ENCODE measurements at places on chromosomes 2 and 18. TPM values are rescaled to one million over a fixed set of nuclear protein-coding genes. Genes with fewer than 3 reads are reported as not detected.

GRCh38 chr2:218093879-218094278 lies 24.8 kb downstream of the RUFY4 start:
- no peak for DNase-seq

DNA sequence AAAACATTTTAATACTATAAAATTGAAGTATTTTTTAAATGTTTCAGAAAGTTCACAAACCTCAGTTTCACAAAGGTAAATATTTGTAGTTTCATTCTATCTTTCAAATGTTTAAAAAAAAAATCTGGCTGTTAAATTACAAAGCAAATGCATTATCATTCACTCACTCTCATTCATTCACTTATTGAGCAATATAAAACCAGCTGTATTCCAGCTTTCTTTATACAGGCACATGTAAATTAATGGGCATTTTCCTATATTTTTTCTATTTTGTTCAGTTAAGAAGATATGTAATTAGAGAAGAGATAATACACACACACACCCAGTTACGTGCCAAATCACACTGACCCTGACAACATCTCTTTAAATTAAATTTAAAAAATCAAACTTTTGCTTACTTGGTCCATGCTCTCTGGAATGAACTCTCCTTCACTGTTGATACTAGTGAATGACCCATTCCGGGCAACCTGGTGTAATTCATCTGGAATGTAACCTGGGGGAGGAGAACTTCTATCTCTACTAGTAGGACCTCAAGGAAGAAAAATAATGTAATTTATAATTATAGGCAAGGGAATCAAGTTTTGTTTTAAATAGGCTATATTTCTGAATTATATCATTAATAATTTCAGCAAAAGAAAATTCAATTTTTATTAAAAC lies 32.5 kb upstream of the ERCC3 start:
- no peak for DNase-seq

DNA sequence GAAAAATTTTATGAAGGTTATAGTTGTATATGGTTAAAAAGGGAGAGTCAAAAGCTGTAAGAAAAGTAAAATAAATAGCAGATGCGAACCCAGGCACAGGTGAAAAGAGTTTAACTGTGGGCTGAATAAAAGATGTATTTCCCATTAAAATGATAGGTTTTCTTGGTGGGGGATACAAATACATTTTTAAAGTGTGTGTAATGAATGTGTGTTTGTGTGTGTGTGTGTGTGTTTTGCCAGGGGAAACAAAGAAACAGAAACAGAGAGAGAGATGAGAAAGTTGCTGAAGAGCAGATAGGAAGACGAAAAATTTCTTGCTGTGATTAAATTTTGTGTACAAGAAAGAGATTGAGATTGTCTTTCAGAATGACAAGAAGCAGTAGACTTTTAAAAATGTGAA lies 12.1 kb downstream of the TFPI start:
- no peak for DNase-seq

DNA sequence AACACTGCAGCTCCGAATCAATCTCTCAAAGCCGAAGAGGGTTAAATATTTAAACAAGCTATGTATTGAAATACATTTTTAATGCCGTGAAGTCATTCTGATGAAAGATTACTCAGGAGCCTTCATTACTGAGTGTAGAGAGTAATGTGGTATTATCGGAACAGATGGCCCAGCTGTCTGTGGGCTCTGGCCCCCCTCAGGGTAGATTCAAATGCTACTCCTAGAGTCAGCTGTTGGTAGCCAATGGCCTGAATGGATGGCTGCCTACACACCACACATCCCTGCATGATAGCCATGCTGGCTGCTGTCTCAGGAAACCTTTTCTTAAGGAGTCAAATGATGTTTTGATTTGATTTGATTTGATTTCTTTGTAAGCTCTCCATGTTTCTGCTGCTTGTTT lies 732.3 kb upstream of the CELF4 start:
- no peak for DNase-seq

The IL1F10 gene
- total RNA-seq, result not detected

- no peak for DNase-seq
These were observed 51.6 kb downstream of the APOB start for GRCh38 chr2:20992201-20992711.

GRCh38 chr2:11558214-11558886 lies 24.5 kb downstream of the GREB1 start:
- no peak for DNase-seq

DNA sequence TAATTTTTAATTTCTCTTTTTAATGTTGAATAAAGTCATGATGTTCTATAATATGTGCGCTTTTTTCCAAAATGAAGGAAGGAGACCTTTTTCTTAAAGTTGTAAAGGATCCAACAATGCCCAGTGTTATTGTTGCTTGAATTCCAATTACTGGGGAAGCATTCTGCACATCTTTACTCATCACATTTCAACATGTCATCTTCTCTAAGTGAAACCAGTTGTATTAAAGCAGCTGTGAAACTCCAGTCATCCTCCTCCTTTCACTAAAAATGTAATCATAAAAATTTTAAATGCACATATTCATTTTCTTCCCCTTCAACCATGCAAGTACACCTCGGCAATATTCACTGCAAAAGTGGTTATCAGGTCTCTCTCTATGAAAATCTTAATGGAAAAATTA lies 722.7 kb downstream of the TSN start:
- DNase-seq, result no peak

The CROCC2 gene
- total RNA-seq, result not detected

DNA sequence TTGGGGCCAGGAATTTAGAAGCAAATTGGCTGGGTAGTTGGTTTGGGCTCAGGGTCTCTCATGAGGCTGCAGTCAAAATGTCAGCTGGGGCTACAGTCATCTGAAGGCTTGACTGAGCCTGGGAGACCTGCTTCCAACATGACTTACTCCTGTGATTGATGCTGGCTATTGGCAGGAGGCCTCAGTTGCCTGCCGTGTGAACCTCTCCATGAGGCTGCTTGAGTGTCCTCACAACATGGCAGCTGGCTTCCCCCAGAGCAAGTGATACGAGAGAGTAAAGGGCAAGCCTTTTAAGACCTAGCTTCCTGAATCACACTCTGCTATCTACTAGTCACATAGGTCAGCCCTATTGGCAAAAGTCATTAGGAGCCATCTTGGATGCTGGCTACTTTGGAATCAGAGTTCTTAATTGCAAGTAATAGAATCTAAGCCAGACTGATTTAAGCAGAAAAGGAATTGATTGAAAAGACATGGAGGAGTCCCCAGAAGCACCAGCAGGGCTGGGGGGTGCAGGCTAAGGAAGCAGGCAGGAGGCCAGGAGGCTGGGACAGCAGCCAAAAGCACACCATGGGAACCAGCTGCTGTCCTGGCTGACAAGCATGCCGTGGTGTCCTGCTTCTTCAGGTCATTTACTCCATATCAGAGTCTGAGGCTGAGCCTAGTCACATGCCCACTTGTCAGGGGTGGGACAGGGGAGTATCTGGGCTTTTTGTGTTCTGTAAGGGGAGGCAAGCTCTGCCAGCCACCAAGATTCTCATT lies 7.8 kb upstream of the GIGYF2 start:
- no peak for DNase-seq

DNA sequence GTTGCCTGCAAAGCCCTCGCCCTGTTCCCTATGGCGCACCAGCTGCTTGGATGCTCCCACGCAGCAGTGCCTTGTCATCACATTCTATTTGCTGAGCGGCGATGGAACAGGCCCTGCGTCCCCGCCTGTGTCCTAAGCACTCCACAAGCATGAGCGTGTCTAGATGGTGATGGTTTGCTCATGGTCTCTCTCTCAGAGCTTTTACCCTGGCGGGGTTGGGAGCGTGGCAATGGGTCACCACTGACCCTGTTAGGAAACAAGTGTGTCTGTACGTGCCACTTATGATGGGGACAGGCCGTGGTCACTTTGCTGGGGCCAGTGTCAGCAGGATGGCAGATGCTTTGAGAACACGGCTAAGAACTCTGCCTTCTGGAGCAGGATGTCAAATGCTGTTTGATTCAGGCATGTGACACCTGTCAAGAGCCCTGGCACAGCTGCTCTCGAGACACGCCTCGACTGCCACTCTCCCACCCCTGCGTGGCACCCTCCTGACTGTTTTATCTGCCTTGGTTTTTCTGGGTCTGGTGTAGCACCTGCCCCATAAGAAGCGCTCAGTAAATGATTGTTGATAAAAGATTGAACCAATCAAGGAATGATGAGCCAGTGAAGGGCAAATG lies 44.2 kb downstream of the RRM2 start:
- no peak for DNase-seq

- no peak for DNase-seq
These were observed 19.6 kb upstream of the TEX44 start for GRCh38 chr2:231573096-231573495.

The GALNT5 gene
- 0.08 TPM for total RNA-seq

The NPAS2 gene
- 14.6 TPM for total RNA-seq

The FAM237A gene
- total RNA-seq, result not detected

The MRPL33 gene
- 68.4 TPM for total RNA-seq

DNA sequence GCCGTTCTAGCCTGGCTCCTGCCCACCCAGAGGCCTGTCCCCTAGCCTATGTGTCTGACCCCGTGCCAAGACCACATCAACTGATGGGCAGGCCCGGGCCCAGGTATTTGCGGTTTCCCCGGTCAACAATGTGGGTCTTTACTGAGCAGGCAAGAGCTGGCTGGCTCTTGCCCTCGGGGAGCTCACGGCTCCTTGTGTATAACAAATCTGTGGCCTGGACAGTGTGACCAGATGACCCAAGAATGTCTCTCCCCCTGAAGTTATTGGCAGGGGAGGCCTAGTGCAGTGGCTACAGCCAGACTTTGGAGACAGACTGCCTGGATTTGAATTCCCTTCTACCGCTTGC lies 179.6 kb downstream of the KLHL29 start:
- no peak for DNase-seq

The SIGLEC15 gene
- total RNA-seq, result not detected

GRCh38 chr18:55479656-55480420 lies 108.2 kb downstream of the TCF4 start:
- DNase-seq, result no peak

The NEU2 gene
- not detected for total RNA-seq

DNA sequence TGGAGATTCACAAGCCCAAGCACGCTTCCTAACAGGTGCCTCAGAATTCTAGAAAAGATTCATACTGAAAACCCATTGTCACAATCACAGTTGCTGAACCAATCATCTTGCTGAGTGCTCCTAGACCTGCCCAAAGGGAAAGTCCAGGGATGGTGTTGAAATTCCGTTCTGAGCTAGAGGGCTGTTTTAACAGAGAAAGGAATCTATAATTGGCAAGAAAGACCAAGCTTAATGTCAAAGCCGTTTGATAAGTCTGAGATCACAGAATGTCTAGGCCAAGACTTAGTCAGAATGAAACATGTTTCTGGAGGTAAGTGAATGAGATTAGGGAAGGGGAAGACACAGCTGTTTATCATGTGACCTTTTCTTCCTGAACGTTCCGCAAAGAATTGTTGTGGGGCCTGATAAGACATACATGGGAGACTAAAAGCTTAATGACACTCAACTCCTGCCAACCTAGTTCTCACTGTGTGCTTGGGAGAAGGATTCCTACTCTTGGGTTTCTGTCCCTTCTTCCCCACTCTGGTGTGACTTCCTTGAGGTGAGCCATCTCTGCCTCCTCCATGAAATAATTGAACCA lies 27.5 kb downstream of the PMAIP1 start:
- DNase-seq, result no peak

GRCh38 chr2:179963626-179964025 lies 43.5 kb downstream of the CWC22 start:
- DNase-seq, result no peak

DNA sequence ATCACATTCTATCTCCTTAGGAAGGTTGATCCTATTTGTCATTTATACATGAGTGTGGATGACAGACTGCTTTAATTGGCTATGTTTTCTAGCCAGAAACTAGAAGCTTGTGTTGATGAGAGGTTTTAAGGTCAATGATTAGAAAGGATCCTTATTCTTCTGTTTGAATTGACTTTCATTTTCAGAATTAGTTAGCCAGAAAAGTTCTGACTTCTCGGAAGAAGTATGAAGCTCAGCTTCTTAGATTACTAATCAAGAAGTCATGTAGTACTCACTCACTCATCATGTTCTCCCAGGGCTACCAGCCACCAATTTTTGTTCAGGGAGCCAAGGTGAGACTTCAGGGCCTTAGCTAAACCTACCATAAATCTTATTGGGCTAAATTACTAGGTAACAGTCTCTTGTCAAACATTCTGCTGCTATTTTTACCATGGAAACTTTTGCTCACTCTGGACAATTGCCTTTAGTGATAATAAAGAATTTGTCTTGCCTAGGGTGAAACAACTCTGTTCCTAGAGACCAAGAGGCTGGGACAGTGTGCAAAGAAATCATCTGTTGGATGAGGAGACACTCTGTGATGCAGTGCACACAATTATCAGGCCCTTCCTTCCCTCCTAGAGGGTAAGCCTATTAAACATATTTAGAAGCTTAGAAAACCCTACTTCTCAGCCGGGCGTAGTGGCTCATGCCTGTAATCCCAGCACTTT lies 111.6 kb upstream of the DNMT3A start:
- DNase-seq, result no peak

The DYNC2LI1 gene
- 7.5 TPM for total RNA-seq

Data from activated T-cell treated with anti-CD3 and anti-CD28 coated beads, Interleukin-2, amount 50 U/mL, for 4 hours (primary cell).